ENCODE measurements at places on chromosomes 12 and 14.

GRCh38 chr12:131991816-131992430 lies 42.2 kb downstream of the EP400 start:
- ATAC-seq, result no peak
- H3K4me1 ChIP-seq, result peaks cover 7% of the 10 kb centered on the region
- no peak overlapping the region for H3K27ac ChIP-seq
- peaks cover 77% of the 10 kb centered on the region for H3K36me3 ChIP-seq

DNA sequence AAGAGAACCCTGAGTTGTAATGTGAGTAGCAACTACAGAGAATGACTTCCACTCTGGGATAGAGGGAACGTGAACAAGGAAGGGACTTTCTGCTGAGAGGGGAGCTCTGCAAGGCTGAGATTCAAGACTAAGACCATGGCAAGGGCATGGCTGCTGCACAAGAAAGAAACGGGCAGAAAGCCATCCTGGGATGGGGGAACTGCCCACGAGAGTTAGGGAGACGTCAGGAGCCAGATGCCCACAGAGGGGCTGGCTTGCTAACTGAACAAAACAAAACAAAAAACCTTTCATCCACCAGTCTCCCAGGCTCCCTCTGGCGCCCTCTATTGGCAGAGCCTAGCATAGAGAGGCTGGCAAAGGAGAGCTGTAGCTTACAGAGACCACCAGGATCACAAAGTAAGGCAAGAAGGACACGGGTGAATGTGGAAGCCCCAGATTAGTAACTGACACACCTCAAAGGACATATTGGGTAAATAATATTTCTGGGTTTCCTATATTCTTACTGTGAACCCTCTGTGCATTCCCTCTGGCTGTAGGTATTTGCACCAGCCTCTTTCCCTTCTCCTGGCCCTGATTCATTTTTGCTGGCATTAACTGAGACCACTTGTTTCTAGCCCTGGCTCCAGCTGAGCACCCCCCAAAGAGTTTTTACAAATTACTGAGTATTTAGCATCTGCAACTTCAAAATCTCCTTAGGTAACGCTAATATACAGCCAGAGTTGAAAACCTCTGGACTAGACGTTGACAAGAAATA lies 338.3 kb downstream of the EMP1 start:
- ATAC-seq, result no peak
- H3K27ac ChIP-seq, result peak overlapping the region; percentile 91
- no peaks in the 10 kb centered on the region for H3K27me3 ChIP-seq
- H3K4me3 ChIP-seq, result no peak overlapping the region
- H3K36me3 ChIP-seq, result no peaks in the 10 kb centered on the region
- peaks cover 45% of the 10 kb centered on the region for H3K4me1 ChIP-seq

GRCh38 chr12:109310247-109311125 lies 1.4 kb upstream of the FOXN4 start:
- peaks cover 95% of the 10 kb centered on the region for H3K27me3 ChIP-seq
- peak overlapping the region; percentile 76 for H3K4me3 ChIP-seq
- peaks cover 15% of the 10 kb centered on the region for H3K4me1 ChIP-seq

DNA sequence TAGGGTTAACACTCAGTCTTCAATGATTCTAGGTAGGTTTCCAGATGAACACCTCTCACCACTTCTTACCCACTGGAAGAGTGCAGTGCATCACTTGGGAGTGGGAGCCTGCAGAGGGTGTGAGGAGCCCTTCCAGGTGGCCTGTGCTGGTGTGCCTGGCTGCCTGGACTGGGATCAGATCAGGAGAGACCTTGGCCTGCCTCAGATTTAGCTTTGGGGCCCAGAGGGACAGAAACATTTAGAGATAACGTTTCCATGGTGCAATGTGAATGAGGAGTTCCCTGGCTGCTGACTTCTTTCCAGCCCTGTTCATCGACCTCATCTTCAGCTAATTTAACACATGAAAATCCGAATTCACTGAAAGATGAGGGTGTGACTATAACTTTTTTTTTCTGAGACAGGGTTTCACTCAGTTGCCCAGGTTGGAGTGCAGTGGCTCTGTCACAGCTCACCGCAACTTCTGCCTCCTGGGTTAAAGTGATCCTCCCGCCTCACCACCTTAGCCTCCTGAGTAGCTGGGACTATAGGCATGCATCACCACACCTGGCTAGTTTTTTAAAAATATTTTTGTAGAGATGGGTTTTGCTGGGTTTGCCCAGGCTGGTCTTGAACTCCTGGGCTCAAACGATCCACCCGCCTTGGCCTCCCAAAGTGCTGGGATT lies 53.6 kb downstream of the SUSD6 start:
- H3K36me3 ChIP-seq, result peaks cover 45% of the 10 kb centered on the region
- H3K27ac ChIP-seq, result peak overlapping the region; percentile 75
- H3K4me1 ChIP-seq, result peaks cover 97% of the 10 kb centered on the region
- no peaks in the 10 kb centered on the region for H3K27me3 ChIP-seq
- ATAC-seq, result peak; percentile 58

- H3K27me3 ChIP-seq, result no peaks in the 10 kb centered on the region
- peaks cover 9% of the 10 kb centered on the region for H3K36me3 ChIP-seq
- no peak for ATAC-seq
- no peak overlapping the region for H3K4me3 ChIP-seq
Measured at GRCh38 chr12:6722863-6723262, 983 bp upstream of the COPS7A start.

Measured in stimulated activated memory B cell treated with anti-CD40 and anti-IgM and Interleukin-4, amounts not matched to agents 10 μg/mL and 1 μg/mL and 100 μg/mL, for 72 hours (primary cell).